ENCODE measurements at places on chromosomes 12 and 14.

DNA sequence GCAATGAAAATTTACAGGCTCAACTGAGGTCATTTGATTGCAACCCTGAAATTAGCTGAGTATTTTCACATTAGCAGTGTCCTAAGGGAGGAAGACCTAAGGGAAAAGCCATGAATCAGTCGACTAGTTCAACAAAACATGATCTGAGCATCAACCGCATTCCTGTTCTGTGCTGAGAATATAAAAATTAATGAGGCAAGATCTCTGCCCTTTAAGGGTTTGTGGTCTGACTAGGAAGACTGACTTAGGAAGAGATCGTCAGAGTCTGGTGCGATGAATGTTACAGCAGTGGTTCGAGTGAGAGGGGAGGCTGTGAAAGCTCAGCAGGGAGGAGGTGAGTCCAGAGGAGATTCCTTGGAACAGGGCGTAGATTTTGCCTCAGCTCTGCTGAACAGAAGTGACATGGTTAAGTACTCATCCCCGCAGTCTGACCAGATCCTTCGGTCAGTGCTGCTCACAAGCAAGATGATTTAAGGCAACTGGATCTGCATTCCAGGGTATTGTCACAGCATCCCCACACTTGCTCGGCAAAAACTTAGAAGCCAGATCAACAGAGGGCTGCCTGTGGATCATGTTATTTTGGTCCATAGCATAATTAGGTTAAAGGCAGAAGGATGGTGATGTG lies 49.6 kb downstream of the BMAL2 start:
- no peak for DNase-seq

GRCh38 chr12:117333331-117333881 lies 28.0 kb downstream of the NOS1 start:
- DNase-seq, result no peak

DNA sequence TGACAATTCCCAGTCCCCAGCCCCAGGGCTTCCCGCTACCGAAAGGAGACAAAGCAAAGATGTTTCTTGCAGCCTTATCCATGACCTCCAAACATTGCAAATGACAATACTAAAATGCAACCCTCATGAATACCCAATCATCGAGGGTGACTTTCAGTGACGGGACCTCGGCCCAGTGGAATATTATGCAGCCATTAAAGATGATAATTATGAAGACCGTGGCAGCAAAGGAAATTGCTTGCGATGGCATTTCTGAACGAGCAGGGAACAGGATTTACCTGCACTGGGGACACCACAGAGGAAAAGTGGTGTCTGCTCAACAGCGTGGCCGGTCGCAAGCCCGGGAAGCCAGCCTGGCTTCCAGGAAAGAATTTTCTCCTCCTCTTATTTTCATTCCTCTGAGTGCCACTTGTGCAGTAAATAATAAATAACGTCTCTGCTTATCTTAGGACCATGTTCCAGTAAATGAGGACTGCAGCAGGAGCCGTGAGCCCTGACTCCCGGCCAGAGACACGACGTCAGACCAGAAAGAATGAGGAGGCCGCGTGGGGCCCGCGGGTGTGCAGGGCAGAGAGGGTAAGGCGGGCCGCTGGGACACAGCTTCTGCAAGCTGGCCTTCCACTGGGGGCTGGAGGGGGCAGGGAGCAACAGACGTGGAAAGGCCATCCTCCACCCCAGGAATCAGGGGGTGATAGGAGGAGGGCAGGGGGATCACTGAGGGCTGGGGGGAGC lies 6.6 kb downstream of the C14orf180 start:
- no peak for DNase-seq

DNA sequence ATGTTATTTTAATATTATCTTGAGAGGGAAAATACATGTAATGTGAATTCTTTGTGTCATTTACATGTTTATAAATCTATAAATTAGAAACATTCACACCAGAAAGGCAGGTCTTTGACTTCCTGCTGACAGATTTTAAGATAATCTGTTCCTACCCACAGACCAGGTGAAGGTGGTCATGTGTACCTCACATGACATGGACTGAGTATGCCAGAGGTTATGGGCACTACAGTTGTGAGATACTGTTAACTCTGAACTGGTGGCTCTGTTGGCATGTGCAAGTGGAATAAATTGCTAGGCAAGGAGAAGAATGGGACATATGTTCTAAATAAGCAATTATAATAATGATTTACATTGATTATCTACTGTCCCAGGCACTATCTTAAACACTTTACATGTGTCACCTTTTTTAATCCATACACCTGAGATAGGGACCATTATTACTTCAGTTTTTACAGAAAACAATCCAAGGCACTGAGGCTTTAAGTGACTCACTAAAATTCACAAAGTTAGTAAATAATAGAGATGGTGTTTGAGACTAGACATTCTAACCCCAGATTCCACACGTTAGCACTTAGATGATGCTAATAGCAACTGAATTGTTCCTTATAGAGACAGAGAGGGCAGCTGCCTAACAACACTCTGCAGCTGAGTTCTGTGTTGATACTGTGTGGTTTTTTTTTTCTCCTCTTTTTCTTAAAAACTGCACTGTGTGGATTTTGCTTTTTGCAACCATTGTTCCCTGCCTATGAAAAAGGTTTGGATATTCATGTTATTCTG lies 23.8 kb downstream of the SLC16A7 start:
- DNase-seq, result no peak

GRCh38 chr14:97624985-97625384 lies 827.8 kb downstream of the VRK1 start:
- no peak for DNase-seq

GRCh38 chr14:20501346-20501745 lies 4.0 kb upstream of the RNASE10 start:
- DNase-seq, result no peak

DNA sequence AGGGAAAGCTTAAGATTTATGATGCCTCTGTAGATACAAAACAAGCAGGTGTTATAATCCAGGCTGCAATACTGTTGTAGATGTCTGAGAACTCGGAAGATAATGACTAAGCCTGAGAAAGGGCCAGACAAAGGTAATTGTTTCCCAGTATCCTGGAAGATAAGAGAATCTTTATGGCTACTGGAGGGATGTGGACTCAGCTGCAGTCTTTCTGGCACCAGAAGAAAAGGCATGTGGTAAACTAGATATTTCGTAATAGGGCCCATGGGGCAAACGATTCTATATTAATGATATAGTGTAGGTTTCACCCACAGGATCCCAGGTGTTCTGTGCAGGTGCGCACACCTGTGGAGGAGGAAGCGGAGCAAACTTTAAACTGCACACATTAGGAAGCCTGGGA lies 9.2 kb upstream of the APOLD1 start:
- no peak for DNase-seq

DNA sequence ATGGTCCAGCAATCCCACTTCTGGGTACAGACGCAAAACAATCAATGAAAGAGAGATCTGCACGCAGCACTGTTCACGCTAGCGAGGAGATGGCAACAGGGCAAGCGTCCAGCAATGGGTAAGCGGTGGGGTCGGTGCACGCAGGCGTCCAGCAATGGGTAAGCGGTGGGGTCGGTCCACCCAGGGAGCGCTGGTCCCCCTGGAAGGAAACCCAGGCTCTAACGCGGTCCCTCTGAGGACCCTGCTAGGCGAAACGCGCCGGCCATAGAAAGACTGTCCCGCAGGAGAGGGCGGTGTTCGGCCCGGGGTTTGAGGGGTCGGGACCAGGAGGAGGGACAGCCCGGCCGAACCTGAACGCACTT lies 618 bp upstream of the PGAM5 start:
- DNase-seq, result no peak

GRCh38 chr12:30794591-30795409 lies 40.0 kb upstream of the CAPRIN2 start:
- no peak for DNase-seq

- DNase-seq, result no peak
Measured at GRCh38 chr14:34380471-34380845, 81.6 kb downstream of the SPTSSA start.

GRCh38 chr12:108231109-108231905 lies 102.2 kb downstream of the WSCD2 start:
- no peak for DNase-seq

- no peak for DNase-seq
Measured at GRCh38 chr14:29993143-29993542, 65.5 kb upstream of the PRKD1 start.

GRCh38 chr12:124416516-124417395 lies 121.9 kb downstream of the RFLNA start:
- no peak for DNase-seq

DNA sequence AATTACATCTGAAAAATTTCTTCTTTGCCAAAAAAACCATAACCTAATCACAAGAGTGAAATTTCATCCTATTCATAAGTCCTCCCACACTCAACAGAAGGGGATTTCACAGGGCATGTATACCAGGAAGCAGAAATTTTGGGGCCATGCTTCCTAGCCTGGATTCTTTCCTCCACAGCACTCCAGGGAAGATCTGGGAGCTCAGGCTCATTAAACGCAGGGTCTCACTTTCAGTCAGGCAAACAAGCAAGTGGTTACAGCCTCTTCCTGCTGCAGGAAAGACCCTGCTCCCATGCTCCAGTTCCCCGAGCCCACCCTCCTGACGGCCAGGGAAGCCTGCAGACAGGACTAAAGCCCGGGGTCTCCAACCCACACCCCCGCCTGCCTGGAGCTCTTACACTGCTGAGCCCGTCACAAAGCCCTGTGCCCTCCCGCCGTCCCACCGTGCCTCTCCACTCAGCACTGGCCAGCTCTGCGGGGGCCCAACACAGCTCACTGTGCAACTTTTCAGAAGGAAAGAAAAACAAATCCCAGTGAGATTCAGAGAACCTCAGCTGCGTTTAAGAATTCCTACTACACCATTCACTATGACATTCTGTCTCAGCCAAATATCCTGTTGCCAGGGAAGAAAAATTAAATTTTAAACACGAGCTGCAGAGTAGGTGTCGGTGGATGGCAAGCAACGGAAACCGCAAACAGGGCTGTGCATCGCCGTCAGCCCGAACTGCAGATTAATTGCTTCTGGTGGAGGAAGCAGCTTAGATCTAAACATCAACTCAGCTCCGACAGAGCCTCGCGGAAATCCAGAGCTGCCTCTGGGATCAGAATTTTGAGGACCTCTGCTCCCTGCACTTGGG lies 106.7 kb upstream of the SFSWAP start:
- DNase-seq, result peak; percentile 66

- DNase-seq, result no peak
Measured at GRCh38 chr12:3912863-3913262, 39.7 kb upstream of the PARP11 start.

- no peak for DNase-seq
Measured at GRCh38 chr12:99523853-99524252, 123.7 kb upstream of the GARIN6 start.

DNA sequence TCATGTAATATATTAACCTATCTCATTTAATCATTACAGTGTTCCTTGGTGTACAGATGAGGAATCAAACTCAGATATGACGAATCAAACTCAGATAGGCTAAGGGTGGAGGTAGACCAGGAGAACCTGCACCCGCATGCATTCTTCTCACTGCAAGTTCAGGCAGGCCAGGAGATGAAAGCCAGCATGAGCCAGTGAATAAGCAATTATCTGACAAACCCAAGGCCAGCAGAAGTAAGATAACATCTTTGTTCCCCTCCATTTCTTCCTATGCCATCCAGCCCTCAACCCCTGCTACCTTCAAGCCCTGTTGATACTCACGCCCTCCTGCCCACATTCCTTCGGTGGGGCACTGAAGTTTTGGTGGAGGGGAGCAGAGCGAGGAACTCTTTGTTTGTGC lies 152.2 kb downstream of the ETV6 start:
- DNase-seq, result peak; percentile 13

- DNase-seq, result no peak
Measured at GRCh38 chr12:64722835-64723234, 36.4 kb downstream of the GNS start.

DNA sequence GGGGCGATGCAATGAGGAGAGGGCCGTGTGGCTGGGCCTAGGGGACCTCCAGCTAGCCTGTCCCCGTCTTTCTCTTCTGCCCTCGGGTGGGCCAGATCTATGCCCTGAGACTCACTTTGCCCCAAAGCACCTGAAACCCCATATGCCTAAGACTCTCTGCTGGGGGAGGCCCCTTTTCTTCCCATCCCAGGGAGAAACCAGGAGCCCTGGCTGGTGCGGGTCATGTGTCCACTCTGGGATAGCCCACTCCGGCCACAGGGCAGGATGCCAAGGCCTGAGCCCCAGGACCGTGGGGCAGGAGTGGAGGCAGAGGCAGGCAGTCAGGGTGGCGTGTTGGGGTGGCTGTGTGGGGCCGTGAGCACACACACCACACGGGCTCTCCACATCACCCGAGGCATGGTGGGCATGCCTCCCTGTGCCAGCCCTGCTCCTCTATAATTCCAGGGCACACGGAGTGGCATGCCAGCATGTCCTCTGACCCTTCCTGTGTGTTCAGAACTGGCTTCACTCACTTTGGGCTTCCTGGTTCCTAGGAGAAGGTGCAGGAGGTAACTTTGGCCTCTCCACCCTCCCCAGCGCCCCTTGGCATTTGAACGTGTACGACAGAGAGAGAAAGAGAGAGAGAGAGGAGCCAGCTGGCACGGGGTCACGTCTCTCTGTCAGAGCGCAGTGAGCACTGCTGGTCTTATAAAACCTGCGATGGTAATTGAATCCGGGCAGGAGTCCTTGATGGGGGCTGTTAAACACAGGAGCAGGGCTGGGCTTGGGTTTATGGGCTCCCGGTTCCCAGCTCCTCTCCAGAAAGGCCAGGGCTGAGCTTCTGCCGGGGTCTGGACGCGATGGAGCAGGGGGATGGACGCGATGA lies 144.2 kb downstream of the KIF26A start:
- no peak for DNase-seq

DNA sequence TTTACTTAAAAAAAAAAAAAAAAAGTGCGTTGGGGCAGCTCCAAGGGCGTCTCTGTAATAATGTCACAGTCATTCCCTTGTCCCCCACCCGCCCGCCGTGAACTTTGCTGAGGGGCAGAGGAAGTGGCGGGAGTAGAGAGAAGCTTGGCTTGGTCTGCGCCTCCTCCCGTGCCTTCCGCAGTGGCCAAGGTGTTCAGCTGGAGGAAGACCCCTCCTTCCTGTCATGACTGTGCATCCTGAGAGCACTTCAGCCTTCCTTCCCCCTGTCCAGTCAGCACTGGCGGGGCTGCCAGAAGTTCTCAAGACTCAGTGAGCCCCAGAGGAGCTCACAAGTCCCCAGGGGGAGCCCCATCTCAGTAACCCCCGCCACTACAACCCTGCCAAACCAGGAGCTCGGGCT lies 32.2 kb downstream of the AACS start:
- DNase-seq, result no peak

GRCh38 chr12:40224439-40225291 lies at the start of gene LRRK2:
LRRK2 (plus strand) TSS chr12:40224997; CDS start chr12:40225132, 135 bp downstream.
- no peak for DNase-seq

GRCh38 chr14:84579292-84579691 lies 950.7 kb upstream of the FLRT2 start:
- DNase-seq, result no peak

GRCh38 chr12:7985802-7986418 lies 46.6 kb upstream of the FOXJ2 start:
- no peak for DNase-seq

GRCh38 chr12:100675432-100675831 lies 101.9 kb downstream of the GAS2L3 start:
- no peak for DNase-seq
